Stimulated activated CD8-positive, alpha-beta memory T cell treated with anti-CD3 and anti-CD28 coated beads, Interleukin-2, amount 100 ng/mL, for 1 hour (primary cell): ENCODE measurements at places on chromosomes 5 and 9.

- no peak for DNase-seq
These were observed 41.9 kb downstream of the COL15A1 start for GRCh38 chr9:98985596-98985995.

DNA sequence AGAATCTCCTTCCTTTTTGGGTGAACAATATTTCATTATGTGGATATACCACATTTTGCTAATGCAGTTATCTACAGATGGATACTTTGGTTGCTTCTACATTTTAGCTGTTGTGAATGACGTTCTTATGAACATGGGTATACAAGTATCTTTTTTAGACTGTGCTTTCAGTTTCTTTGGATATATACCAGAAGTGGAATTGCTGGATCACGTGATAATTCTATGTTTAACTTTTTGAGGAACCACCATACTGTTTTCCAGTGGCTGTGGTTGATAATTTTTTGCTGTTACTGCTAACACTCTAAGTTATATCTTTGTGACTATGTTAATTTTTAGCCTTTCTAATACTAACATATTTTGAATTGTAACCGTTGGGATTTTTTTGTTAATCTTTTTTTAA is 12.5 kb downstream of the WDR70 start:
- DNase-seq, result no peak

DNA sequence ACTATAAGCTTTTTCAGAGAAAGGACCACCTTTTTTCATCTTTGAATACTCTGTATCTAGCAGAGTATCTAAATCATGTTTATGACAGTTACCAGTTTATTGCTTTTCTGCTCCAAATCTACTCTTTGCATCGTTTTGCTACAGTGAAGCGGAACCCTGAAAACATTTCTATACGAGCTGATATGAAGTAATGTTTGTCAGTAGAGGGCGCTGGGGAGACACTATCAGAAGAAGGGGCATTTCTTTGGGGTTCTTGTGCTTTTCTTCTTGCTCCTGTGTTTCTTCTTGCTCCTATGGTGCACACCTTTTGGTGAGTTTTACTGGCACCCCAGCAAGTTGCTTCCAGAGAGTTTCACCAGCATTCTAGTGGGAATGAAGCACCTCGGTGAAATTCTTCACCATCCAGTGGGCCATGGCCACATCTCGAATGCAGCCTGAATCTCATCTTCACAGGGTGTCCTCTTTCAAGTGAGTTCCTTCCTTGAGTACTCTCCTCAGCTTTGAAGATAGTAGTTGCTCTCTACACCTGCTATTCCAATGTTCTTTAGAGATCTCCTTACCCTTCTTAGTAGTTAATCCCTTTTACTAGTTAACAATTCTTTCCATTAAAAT is 98.4 kb downstream of the FGF1 start:
- no peak for DNase-seq

DNA sequence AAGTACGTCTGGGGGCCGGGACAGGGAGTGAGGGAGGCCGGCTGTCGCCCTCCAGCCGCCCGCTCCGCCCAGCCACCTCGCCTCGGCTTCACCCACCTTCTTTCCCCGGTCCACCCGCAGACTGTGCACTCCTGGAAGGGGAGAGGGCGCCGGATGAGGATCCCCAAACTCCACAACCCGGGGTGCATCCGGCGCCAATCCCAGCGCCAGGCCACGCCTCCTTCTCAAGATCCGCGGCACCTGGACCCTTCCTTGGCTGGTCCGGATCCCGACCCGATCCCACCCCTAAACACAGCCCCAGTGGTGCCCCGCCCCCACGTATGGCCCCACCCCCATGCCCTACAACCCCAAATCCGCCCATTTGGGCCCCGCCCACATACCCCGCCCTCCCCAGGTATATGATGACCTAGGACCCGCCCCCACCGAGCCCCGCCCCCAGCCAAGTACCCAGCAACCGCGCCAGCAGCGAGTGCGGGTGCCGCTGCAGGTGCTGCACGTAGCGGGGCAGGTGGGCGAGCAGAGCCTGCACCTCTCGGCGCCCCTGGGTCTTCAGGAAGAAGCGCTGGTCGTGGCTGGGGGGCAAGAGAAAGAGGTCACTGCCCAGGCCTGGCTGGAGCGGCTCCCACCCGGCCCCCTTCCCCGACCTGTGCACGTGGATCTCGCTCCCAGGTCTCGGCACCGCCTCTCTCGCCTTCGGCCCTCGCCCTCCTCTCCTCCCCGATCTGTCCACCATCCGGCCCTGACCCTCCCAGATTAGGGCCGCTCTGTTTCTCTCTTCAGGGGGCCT is 3.2 kb downstream of the PIP5KL1 start:
- peak; percentile 49 for DNase-seq

GRCh38 chr9:105447386-105447813 is 434 bp upstream of the FSD1L start:
- DNase-seq, result no peak

DNA sequence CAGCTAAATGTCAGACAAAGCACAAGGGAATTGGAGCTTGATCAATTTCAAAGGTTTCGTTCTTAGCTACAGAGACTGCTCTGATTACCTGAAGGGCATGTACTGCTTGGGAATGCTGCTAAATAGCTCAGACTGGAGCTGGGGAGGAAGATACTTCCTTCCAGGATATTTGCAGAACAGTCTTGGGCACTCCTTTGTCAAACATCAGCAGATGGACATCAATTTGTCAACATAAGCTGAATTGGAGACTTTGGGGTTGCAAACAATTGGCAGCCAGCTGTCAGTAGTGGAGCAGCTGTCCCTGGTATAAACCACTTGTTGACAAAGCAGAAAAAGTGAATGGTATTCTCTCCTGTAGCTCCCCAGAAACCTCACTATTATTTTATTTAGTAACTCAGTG is 182.0 kb downstream of the CCDC192 start:
- DNase-seq, result no peak

DNA sequence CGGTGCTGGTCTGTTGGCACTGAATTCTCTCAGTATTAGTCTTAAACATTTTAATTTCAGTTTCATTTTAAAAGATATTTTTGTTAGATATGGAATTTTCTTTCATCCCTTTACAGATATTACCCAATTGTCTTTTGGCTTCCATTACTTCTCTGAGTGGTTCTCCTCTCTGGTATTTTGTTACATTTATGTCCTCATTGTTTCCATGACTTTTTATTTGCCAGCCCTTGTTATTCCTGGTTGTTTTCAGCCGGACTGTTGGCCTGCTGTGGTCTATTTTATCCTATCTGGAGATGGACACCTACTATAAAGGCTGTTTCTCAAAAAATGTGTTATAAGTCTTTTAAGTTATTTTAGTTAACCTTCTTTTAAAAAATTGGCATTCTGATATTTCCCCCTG is 117.2 kb downstream of the ARHGEF28 start:
- DNase-seq, result no peak

DNA sequence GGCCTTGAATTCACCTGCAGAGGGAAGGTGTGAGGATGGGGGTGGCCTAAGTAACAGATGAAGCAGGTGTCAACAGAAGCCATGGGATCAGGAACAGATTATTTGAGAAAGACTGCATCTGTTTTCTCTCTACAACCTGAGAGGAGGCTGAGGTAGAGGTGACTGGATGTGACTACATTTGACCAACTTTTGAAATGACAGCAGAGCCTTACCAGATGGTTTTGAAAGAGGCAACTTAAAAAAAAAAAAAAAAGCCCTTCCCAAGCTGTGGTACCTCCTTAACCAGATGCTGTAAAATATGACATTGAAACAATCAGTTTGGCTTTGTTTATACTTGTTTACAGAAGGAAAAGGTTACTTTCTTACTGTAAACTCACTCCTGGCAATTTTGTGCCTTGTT is 108.6 kb downstream of the TRIO start:
- DNase-seq, result no peak

DNA sequence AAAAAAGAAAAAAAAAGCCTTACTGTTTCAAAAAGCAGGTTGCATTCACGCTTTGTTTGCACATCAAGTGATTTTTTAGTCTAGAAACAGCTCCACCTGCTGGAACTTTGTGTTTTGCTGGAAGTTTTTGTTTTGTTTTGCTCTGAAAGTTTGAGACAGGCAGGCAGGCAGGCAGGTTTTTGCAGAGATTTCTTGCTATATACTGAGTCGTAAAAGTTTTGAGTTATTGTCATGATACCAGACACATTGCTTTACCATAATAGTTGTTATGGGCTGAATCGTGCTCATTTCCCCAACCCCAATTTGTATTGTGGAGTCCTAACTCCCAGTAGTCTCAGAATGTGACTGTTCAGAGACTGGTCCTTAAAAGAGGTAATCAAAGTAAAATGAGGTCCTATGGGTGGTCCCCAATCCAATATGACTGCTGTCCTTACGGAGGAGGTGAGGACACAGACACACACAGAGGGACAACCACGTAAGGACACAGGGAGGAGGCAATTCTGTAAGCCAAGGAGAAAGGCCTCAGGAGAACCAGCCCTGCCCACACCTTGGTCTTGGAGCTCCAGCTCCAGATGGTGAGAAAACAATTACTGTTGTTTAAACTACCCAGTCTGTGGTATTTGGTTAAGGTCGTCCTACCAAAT is 20.9 kb downstream of the OR2Y1 start:
- DNase-seq, result no peak

DNA sequence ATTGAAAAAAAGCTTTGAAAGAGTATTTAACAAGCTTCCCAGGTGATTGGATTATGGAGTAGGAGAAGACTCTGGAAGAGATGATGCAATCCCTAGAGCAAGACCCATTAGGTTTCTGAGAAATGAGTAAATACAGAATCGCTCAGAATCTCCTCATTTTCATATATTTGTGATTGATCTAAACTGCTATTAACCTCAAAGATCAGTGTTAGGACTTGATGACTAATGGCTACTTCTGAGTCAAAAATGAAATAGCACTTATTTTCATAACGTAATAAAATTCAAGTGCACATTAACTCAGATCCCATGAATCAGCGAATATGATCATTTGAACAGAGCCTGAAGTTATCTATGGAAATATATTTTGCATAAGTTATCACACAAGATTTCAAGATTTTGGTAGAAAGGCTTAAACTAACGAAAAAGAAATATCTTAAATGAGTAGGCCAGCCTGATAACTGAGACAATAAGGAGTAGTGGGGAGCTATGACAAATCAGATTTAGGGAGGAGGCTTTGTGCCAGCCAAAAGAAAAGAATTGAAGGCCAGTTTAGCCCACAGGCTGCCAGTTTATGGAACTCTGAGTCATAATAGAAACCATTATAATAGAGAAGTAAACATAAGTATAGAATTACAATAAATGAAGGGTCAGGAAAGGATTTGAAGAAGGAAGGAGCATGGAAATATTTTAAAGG is 106.7 kb upstream of the OSMR start:
- DNase-seq, result no peak

DNA sequence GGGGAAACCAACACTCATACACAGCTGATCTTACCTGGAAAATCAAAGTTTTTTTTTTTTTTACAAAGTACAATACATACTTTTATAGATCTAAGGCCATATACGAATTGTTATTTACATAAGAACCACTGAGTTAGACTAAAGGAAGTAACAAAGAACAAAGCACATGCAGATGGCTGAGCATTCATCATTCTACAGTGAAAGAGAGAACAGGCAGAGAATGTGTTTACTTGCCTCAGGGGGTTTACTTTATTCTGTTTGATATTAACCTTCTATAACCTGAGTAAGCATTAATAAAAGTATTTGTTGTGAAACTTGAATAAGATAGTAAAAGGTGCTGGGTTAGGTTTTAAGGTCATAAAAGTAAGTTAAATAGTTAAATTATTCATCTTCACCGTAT is 54.7 kb downstream of the SLC38A9 start:
- DNase-seq, result no peak

GRCh38 chr9:114804505-114804904 is 1.3 kb downstream of the TNFSF15 start:
- no peak for DNase-seq

- no peak for DNase-seq
These were observed 32.2 kb upstream of the TNFAIP8 start for GRCh38 chr5:119323601-119324000.
